ENCODE measurements at places on chromosomes 12 and 14.

- no peak for DNase-seq
These were observed 26.0 kb upstream of the TAMALIN start for GRCh38 chr12:51980809-51981127.

DNA sequence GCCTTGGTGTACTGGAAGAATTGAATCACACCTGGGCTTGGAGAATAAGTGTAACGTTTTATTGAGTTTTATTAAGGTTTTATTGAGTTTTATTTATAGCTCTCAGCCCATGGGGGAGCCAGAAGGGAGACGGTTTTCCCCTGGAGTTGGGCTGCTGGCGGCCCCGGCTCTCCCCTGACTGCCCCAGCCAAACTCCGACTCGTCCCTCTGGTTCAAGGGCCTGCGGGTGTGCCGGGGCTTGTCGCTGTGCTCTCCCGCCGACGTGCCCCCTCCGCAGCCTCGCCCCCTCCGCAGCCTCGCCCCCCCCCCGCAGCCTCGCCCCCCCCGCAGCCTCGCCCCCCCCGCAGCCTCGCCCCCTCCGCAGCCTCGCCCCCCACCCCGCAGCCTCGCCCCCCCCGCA is 326.1 kb upstream of the RTL1 start:
- no peak for DNase-seq

DNA sequence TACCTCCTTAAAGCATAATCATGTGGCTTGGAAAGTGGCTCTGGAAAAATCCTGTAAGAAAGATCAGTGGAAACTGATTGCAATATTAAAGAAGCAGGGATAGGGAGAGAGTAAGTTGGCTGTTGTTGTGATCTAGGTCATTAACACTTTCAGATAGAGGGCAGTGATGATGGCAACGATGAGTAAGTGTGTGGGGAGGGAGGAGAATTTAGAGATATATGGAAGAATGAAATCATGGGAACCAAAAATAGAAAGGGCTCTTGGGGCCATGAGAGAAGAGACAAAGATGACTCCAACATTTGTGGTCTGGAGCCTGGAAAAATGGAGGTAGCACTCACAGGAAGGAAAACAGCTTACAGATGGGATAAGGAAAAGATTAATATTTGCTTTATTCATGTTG is 23.3 kb downstream of the SNRPF start:
- DNase-seq: no peak

DNA sequence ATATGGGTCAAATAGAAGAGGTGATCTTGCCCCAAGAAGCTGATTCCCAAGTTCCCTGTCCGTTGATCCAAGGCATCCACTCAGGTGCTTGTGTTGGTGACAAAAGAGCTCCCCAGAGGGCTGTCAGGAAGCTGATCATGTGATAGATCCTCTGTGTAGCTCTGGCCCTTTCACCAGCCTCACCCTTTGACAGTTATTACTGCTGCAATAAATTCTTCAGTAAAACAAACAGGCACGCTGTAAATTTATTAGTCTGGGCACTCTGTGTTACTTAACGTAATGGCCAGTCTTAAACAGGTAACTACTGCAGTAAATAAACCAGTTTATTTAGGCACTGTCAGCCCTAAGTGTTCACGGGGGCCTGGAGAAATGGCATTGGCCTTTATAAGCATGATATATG is 473.9 kb downstream of the BCL11B start:
- no peak for DNase-seq

- no peak for DNase-seq
These were observed at the start of gene SPX for GRCh38 chr12:21526053-21526452. Gene SPX (plus strand): TSS chr12:21526296. CDS start chr12:21526473, 177 bp downstream.

GRCh38 chr12:105234197-105234596 is 1.8 kb downstream of the APPL2 start:
- DNase-seq: no peak

DNA sequence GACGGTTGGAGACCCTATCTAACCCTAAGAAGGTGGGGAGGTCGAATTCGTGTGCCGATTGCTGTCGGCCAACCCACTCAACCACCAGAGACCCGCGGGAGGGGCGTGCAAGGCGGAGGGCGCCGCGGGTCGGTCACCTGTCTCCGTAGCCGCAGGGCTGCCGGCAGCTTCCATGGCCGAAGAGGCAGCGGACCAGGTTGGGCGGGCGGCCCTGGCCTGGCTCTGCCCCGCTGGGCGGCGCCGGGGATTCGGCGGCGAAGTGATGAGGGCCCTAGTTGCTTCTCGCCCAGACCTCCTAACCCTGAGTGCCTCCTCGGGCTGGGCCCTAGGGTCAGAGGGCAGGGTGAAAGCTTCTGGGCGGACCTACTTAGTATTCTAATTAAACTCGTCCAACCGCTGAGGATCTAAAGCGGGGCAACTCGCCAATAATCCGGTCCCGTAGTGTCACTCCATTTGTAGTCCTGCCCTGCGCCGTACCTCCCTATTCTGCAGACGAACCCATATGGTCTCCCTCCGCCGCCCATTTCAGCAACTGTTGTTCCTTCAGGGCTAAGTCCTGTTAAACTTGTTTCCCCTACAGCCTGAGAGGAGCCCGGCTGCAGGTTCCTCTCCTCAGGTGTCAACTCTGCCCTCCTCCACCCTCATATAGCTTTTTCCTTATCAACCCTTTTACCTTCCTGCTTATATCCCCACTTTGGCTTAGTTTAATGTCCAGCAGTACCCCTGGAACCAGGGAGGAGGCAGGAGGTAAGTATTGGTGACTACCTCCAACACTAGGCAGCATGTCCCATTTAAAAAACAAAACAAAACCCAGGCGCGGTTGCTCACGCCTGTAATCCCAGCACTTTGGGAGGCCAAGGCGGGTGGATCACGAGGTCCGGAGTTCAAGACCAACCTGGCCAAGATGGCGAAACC is at the start of gene PYM1:
PYM1 (minus strand) TSS at position 307 of the 915 bp plus-strand sequence; CDS start at position 174, 133 bp downstream.
- peak; percentile 65 for DNase-seq

GRCh38 chr12:98127336-98127679 is 388.1 kb upstream of the TMPO start:
- DNase-seq: no peak

- no peak for DNase-seq
These were observed 40.8 kb upstream of the SPTLC2 start for GRCh38 chr14:77657280-77657679.

DNA sequence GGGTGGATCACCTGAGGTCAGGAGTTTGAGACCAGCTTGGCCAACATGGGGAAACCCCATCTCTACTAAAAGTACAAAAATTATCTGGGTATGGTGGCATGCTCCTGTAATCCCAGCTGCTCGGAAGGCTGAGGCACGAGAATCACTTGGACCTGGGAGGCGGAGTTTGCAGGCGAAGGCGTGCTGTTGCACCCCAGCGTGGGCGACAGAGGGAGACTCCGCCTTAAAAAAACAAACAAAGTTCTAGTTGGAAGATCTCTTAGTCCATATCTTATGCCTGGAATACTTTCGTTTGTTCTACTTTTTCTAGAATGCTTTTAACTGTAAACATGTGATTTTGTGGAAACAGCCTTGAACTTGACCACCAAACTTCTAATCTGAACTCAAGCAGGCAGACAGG is 38.7 kb downstream of the PPHLN1 start:
- DNase-seq: no peak

GRCh38 chr14:73245480-73246325 is 8.4 kb downstream of the PAPLN start:
- DNase-seq: no peak

DNA sequence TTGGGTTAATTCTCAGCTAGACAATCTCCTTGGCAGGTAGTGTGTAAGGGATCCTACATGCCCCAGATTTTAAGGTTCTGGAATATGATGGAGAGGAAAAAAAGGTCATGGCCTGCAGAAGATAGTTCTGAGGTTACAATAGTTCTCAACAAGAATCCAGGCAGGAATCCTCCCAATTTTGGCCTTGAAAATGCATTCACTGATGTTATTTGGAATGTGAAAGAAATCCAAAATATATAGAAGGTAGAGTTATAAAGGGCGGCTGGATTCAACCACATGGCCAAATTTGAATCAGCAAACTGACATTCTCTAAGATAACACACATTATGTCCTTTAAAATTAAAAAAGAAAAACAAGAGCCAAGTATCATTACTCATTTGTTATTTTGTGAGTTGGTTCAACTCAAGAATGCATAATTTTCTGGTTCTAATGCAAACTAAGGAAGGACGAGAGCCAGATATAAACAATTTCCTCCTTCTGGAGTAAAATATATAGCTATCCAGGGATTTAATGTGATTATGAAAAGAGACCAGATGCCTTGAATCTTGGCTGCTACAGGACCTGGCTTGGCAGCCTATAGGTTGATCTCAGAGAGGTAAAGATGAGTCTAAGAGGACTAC is 177.0 kb upstream of the G2E3 start:
- DNase-seq: no peak

GRCh38 chr12:105171691-105172436 is 64.1 kb downstream of the APPL2 start:
- no peak for DNase-seq

GRCh38 chr14:95460647-95461478 is 55.6 kb downstream of the SYNE3 start:
- DNase-seq: no peak

DNA sequence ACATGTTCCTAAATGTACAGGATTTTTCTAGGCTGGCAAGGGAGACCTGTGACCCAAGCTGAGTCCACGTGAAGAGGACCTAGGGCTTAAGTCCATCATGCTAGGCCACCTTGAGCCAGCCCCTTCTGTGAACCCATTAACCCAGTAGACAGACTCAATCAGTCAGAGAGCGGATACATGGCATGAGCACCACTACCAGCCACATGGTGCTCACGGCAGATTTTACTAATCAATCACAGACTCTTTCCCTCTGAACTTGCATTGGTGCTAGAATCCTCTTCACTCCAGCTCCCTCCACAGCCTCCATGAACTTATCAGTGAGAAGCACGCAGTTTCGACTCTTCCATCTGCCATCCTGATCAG is 9.0 kb downstream of the PHETA1 start:
- no peak for DNase-seq

DNA sequence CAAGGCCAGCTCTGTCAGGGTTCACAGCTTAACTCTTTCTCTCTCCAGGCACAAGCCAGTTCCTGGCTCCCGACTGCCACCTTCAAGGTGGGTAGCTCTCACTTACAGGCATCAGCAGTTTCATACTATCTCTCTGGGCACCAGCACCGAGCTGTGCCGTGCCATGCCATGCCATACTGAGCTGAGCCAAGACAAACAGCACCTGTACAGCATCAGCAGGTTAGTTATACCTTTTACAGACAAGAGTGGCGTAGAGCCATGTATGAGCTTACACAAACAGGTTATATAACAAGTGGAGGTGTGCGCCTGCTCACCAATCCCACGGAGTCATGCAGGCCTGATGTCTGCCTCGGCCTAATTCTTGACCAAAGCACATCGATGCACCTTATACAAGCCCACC is 1098.7 kb downstream of the AACS start:
- no peak for DNase-seq

GRCh38 chr12:58844161-58844560 is 76.1 kb downstream of the LRIG3 start:
- no peak for DNase-seq

- no peak for DNase-seq
These were observed 5.2 kb upstream of the MAP3K9 start for GRCh38 chr14:70814466-70814865.

DNA sequence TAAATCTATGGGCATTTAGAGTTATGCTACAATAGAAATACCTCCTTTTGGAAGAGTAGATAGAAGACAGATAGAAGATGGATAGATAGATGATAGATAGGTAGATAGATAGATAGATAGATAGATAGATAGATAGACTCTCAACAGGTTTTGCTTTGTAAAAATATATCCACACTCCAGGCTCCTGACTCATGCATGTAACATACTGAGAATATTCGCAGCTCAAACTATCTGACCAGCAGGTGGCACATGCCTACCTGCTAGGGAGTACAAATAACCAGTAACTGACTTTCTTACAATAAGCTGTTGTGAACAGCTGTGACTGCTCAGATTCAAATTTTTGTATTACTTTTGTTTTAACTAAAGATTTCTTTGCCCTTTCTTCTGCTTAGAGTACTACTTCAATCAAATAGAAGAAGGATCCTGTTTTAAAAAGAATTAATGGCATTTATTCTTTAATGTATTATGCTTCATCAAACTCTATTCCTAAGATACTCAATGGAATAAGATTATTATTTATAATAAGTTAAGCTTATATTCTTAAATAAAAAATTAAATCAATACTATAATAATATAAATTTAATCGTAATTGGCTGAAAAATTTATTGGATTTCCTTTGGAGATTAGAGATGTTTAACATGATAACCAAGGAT is 15.8 kb upstream of the CPNE8 start:
- DNase-seq: peak; percentile 32

- no peak for DNase-seq
These were observed 1.8 kb downstream of the GLI1 start for GRCh38 chr12:57461276-57461916.

DNA sequence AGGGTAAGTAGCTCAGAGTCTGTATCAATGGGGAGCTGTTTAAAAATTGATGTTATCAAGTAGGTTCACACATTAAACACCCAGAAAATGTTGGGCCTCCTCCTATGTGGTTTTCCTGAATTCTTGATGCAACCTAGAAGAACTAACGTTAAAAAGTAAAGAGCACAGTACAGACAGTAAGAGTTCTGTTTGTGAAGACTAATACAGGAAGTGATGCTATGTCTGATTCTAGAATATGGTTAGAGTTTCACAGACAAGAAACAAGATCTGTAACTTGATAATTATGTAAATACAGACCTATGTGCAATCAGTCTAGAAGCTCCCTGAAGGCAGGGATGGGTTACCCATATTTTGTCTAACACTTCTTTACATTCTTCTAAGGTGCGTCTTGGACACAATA is 214.9 kb upstream of the BTG1 start:
- DNase-seq: no peak

DNA sequence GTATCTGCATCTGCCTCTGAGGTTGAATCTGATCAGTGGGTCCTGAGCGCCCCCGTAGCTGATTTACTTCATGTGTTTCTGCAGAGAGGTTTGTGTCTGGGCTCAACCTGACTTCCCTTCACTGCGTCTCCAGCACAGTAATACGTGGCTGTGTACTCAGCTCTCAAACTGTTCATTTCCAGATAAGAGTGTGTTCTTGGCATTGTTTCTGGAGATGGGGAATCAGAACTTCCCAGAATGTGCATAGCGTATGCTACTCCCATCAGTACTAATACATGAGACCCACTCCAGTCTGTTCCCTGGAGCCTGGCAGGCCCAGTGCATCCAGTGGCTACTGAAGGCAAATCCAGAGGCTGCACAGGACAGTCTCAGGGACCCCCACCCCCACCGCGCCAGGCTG is 1297.2 kb downstream of the TMEM121 start:
- DNase-seq: no peak

- no peak for DNase-seq
These were observed 80.3 kb upstream of the TMEM132D start for GRCh38 chr12:129984106-129984505.

DNA sequence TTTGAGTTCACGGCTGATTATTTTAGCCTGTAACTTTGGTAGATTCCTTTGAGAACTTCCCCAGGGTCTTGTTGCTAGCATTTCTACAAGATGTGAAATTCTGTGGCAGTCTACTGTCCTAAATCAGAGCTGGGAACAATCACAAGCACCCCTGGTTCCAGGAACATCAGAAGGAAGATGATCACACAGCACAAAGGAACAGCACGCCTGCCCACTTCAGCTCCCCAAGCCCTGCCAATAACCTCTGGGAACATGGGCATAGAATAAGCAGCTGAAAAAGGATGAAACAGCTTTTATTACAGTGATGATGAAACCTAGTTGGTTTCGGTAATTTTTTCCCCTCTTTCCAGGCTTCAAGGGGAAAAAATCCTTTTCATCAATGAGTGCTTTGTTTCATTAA is 12.3 kb downstream of the GPR19 start:
- DNase-seq: no peak
